Heart right ventricle (tissue), 16 donors: ENCODE measurements at places on chromosomes 11 and 22. TPM values are rescaled to one million over a fixed set of nuclear protein-coding genes. Genes with fewer than 3 reads are reported as not detected.
A peak's percentile ranks its signal among the peaks of the same experiment; 100 is the strongest.

DNA sequence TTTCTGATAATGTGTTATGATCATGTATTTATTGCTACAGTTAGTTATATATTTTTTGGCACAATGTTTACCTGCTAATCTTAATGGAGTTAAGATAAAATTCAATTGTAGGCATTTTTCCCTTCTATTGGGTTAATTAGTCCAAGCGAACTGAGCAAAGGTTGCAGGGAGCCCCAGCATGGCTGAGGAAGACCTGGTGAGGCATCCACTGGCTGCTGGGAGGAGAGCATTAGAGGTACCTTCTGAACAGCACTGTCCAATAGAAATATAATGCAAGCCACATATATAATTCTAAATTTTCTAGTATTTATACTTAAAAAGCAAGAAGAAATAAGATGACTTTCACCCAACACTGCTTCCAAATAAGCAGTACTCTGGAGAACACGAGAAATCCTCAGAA, 689 bp upstream of the TMEM126A start:
- no peak for DNase-seq

GRCh38 chr11:64697663-64698375, 25.2 kb downstream of the NRXN2 start:
- DNase-seq: no peak

Gene MOGAT2
- 0.25 TPM for total RNA-seq

DNA sequence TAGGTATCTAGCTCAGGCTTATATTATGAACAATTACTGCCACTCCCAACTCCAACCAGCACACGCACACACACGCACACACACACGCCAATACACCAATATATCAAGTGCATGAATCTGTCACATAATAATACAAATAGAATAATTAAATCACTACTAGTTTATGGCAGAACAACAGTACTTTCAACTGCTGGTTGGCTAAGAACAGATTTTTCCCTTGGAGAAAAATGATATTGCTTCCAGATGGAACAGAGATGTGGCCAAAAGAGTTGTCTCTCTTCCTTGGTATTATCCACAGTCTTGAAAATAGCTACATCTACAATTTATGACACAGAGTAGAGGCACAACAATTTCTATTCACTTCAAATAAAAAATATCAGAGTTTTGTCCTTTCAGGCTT, 538.3 kb upstream of the FAT3 start:
- no peak for DNase-seq

- DNase-seq: peak; percentile 46
These were observed 2.7 kb downstream of the PLXNB2 start for GRCh38 chr22:50304528-50305392.
